ENCODE measurements at places on chromosomes 1 and 21. TPM values are rescaled to one million over a fixed set of nuclear protein-coding genes. Genes with fewer than 3 reads are reported as not detected.

HTR6 gene
- 0.02 TPM for polyA plus RNA-seq

IL24 gene
- 0.50 TPM for polyA plus RNA-seq

KLHL17 gene
- polyA plus RNA-seq: 34.5 TPM

- DNase-seq: no peak
Observed at GRCh38 chr1:155175927-155176371, 2.3 kb downstream of the TRIM46 start.

CITED4 gene
- polyA plus RNA-seq: 6.8 TPM

DNA sequence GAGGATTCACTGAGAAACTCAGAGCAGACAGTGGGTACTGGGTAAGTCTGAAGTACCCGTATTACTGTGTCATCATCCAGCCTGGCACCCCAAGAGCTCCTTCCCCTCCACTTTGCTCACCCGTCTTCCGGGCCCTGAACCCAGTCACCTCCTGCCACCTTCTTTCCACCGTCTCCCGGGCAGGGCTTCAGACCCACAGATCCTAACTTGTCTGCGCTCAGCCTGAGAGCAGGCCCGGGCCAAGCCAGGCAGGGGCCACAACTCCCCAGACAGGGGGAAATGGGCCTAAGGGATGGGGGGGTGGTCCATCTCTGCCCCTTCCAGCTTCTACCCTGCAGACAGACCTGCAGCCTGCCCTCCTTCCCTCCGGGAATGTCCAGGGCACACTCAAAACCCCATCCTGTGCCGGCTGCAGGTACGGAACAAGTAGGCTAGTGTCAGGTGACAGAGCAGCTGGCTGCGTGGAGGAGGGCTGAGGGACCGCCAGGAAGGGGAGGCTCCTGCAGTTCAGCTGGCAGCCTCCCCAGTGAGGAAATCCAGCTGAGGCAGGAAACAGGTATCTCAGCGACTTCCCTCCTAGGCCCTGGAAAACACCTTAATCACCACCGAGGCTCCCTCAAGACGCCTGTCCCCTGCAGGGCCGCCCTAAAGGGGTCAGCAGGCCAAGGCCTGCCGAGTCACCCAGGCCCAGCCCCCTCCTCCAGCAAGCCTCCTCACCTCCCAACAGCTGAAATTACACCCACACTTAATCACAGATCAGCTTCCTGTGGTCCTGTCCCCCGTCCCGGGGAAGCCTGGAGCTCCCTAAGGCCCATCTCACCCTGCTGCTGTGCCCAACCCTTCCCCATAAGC, 3.5 kb downstream of the HSPG2 start:
- peak; percentile 41 for DNase-seq

DNA sequence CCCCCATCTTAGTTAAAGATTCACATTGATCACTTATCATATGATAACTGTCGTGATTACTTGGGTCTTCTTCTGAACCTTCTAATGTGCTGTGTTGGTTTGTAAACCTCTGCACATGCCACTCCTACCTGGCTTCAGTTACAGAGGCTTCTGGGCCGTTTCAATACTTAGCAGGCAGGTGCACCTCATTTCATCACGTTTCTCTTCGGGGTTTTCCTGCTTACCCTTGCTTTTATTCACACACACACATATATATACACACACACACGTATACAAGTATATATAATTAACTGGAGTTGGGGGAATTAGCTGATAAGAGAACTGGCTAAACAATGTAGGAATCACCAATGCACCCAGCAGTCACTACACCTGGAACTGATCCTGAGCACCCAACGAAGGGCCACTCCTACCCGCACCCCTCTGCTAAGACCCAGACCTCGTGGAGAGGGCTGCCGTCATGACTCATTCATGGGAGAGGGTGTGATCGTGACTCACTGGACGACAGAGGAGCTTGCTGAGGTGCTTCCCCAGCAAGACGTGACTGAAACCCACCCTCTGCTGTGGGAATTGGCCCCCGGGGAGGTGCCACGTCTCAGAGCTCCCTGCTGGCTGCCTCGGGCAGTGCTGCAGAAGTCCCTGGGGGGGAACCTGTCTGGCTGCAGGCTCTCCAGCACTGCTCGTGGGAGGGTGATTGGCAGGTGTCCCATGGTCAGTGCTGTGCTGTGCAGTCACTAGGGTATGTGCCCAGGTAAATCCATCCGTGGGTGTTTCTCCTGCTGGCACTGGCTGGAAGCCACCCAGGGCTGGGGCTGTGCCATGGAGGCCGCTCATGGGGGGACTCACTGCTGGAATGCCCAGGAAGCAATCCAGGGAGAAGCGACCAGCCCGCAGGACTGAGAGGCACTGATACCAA, 166.6 kb downstream of the DYRK1A start:
- DNase-seq: no peak

DNA sequence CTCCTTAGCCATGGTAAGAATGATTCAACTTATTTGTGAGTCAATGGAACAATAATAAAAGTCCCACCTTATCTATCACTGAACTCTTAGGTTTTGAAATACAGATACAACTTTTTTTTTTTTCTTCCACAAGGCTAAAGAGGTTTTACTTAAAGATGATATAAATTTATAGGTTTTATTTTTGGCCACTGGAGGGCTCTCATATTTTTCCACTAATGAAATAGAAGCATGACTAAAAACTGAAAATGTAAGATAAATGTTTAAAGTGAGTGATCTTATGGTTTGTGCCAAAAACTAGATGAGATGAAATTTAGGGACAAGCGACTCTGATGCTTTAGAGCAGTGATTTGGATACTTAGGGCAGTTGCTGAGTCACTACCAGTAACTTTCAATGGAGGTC, 499.0 kb downstream of the NUF2 start:
- DNase-seq: no peak

All from thymus (tissue), 14 donors.